ENCODE measurements at places on chromosomes 5 and 9. TPM values are rescaled to one million over a fixed set of nuclear protein-coding genes. Genes with fewer than 3 reads are reported as not detected.
A peak's percentile ranks its signal among the peaks of the same experiment; 100 is the strongest.

The CAMK4 gene
- total RNA-seq, result 0.16 TPM

The CCL27 gene
- total RNA-seq, result not detected

The IRGM gene
- total RNA-seq, result not detected

The ZNF367 gene
- 4.3 TPM for total RNA-seq

The TUSC1 gene
- total RNA-seq, result 12.0 TPM

The HAPLN1 gene
- 0.32 TPM for total RNA-seq

The FBN2 gene
- 23.5 TPM for total RNA-seq

The GDF9 gene
- 0.16 TPM for total RNA-seq

The ADAMTSL2 gene
- 8.1 TPM for total RNA-seq

GRCh38 chr5:124457101-124457500, 289.3 kb downstream of the ZNF608 start:
- DNase-seq, result no peak

DNA sequence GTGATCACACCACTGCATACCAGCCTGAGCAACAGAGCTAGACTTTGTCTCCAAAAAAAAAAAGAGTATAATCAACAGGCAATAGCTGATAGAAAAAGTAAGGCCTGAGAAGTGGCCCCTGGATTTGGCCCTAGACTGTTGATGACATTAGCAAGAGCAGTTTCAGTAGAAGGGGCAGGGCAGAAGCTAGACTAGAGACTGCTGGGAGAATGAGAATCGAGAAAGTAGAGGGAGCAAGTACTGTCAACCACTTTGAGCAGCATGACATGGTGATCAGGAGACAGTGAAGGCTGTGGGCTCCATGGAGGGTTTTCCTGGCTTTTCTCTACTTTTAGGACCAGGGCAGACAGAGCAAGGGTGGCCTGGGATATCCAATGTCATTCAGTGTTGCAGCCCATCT, 34.9 kb upstream of the B4GALT1 start:
- no peak for DNase-seq

DNA sequence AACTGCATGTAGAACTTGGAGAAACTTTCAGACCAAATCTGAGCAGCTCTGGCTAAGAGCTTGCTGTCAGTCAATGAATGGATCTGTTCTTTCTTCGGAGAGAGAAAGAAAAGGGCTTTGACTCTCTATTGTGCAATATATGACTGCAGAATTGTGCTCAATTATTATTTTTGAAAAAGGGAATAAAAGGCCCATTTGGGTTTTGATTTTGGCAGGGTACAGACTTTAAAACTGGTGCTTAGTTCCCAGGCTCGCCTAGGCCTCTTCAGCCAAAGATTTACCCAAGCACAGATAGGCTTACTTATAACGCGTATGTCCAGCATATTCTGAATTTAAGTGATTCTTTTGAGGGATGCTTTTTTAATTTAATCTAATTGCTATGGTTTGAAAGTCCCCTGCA, 59.3 kb downstream of the RETREG1 start:
- DNase-seq, result no peak

- DNase-seq, result no peak
Measured at GRCh38 chr9:97397220-97397619, 14.7 kb upstream of the TDRD7 start.

DNA sequence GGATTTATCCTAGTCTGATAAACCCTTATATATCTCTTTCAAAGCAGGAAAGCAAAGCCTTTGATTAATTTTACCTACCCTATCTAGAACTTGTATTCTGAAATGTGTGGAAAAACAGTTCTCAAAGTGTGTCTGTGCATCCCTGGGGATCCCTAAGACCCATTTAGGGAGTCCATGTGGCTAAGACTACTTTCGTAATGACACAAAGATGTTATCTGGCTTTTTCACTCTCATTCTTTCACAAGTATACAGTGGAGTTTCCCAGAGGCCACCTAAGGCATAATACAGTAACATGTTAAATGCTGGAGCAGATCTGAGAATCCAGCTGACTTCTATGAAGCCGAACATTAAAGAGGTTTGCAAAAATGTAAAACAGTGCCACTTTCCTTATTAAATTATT, 54.3 kb upstream of the TNFSF15 start:
- no peak for DNase-seq

DNA sequence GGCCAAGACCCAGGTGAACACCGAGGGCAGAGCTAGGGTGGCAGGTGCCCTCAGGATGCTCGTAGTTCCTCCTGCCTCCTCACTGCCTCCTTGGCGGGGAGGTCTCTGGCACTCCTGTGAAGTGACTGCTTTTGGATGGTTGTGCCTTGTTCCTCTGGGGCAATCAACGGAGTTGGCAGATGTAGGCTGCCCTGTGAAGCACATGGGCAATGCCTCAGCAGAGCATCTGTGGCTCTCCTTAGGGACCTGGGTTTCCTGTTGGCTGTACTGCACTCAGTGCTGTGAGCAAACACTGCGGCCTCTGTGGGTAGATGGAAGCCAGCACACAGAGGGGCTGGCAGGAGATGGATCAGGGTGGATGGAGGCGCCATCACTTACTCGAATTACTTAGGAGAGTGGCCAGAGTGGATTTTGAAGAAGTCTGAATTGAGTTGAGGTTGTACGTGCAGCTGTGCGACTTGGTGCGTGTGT, 71.4 kb upstream of the COL5A1 start:
- DNase-seq, result peak; percentile 39

DNA sequence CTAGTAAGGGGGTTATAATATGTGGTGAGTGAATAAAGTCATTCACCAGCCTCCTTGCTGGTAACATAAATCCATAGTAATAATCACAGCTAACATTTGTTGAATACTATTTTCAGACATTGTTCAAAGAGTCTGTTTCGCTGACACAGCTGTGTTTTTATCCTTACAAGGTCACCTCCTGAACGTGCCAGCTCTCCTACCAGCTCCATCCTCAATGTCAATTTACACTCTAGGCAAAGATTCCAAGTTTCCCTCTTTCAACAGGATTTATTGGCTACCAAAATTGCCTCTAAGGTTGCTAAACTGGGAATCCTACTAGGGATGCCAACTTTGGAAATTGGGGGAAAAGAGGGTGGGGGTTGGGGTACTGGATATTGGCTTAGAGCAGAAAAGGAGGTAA, 30.7 kb upstream of the SMC5 start:
- no peak for DNase-seq

DNA sequence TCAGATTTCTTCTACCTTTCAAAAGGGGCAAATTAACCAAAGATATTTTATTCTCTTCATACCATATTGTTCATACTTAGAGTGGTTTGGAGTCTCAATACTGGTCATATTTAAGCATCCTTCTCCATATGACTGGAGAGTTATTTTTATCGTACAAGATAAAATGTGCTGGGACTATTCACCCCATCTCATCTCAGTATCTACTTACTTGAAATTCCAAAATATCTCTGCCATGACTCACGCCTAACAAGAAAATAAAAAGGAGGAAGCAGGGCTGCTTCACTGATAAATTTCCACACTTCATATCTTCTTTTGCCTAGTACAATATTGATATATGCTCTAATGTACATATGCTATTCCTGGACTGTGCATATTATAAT, 277.9 kb upstream of the CDH9 start:
- DNase-seq, result no peak

DNA sequence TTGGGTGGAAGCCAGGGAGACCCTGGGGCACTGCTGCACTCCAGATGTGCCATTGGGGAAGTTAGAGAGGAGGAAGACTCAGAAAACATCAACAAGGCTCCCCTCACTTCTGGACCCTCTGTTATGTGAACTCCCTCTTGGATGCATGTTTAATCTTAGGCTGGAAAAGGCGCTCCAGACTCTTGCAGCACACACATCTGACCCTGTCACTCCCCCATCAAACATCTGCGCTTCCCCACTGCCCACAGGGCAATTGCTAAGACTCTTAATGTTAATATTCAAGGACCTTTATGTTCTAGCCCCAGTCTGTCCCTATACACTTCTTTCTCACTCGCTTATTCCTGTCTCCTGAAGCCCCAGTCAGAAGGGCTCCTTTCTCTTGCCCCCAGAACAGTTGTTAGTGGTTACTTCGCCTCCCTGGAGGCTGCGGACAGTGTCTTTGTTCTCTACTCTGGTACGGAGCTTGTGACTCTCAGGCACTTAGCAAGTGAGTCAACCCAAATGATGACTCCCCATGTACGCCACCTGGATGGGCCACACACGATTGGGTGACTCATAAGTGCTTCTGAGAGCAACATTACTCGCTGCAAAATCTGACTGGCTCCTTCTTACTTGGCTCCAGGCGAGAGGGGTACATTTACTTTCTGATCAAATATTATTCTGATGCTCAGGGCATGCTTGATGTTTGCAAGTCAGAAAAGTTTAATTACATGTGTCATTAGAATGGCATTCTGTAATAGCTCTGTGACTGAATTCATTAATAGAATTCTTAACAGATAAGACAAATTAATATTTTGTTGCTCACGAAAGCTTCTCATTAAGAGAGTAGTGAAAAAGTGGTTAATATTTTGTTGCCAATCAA, 193.6 kb downstream of the HSPA4 start:
- no peak for DNase-seq

DNA sequence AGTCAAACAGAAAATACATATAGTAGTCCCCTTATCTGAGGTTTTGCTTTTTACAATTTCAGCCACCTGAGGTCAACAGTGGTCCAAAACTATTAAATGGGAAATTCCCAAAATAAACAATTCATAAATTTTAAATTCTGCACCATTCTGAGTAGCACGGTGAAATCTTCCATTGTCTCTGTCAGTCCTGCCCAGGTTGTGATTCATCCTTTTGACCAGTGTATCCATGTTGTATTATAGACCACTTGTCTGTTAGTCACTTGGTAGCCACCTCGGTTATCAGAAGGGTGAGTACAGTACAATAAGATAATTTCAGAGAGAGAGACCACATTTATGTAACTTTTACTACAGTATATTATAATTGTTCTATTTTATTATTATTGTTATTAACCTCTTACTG, 2.8 kb downstream of the CCDC152 start:
- no peak for DNase-seq

GRCh38 chr9:93013856-93014582, 44.5 kb upstream of the SUSD3 start:
- no peak for DNase-seq
